ENCODE measurements at places on chromosomes 6 and 20.

DNA sequence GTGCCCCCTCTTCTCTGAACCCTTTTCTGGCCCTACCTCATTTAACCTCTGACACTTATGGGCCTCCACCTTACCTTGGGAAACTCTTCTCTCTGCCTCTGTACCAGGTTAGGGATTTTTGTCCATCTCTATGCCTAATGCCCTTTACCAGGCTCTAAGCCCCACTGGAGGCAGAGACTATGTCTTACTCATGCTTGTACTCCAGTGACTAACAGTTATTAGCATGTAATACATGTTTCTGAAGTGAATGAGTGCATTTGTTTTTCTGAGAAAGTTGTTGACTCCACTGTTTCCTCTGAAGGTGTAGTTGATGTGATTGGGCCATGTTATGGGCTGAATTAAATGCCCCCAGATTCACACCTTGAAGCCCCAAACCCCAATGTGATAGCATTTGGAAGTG is 234.3 kb downstream of the PACRG start:
- DNase-seq, result no peak

- DNase-seq, result peak; percentile 80
Observed at GRCh38 chr6:19880066-19880465, 42.9 kb downstream of the ID4 start.

DNA sequence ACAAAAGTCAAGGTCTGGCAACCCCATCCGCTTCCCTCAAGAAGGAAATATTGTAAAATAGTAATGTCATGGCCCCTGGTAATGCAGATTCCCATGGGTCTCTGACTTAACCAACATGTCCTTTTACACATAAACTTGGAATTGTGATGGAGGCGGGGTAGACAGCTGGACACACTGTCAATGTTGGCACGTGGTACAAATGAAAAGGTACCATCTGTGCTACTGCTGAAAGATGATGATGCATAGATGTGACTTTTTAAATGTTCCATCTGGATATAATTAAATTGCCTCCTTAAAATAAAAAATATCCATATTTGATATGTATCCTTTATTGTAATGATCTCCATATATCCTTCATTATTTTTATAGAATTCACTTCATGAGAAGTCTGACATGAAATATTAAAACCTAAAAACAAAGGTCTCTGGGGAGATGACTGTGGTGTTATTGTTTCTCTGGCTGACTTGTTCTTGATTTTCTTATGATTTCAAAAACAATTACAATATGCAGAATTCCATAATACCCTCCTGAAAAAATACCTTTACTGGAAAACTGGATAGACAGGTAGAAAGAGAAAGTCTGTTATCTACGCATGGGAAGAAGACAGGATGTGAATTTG is 104.5 kb downstream of the MKKS start:
- no peak for DNase-seq

- DNase-seq, result no peak
Observed at GRCh38 chr6:125722886-125723285, 26.5 kb upstream of the HEY2 start.

DNA sequence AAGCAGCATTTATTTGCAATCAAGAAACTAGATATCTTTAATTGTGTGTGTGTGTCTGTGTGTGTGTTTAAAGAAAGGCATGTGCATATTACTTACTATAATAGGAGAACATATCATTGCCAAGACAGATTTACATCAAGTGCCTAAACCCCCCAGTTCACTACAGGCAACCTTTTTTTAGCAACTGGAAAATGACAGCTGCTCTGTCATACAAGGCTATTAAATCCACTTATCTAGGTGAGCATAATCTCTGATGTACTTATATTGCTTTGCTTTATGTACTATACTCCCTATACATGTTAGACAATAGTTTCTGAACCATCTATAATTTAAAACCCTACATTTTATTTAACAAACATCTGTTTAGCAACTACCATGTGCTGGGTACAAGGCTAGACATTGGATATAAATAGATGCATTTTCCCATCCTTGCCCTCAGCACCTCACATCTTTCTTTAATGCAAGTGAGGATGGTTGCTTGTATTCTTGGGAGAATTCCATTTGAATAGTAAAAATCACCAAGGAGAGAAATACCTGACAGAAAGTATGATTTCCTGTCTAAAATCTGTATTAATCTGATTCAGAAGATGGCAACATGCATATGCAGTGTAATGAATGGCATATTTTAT is 398.3 kb downstream of the LAMA2 start:
- DNase-seq, result no peak

DNA sequence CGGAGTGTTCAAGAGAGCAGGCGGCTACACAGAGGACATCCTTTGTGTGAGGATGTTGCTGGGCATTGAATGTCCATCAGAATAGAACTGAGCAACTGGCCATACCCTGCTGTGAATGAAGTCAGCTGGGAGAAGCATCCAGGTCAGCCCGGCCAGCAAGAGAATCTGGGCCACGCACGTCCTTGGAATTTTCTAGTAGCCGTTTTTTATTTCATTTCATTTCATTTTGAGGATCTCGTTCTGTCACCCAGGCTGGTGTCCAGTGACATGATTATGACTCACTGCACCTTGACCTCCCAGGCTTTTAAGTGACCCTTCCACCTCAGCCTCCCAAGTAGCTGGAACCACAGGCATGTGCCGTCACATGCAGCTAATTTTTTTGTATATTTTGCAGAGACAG is 97.9 kb downstream of the SSR1 start:
- DNase-seq, result no peak

- DNase-seq, result no peak
Observed at GRCh38 chr6:39195792-39196385, 33.4 kb downstream of the KCNK5 start.

Data from NCI-H2029 (cell line).